ENCODE measurements at places on chromosomes 16 and 17.

- DNase-seq, result no peak
These were observed 57.8 kb upstream of the TMEM97 start for GRCh38 chr17:28261219-28261618.

DNA sequence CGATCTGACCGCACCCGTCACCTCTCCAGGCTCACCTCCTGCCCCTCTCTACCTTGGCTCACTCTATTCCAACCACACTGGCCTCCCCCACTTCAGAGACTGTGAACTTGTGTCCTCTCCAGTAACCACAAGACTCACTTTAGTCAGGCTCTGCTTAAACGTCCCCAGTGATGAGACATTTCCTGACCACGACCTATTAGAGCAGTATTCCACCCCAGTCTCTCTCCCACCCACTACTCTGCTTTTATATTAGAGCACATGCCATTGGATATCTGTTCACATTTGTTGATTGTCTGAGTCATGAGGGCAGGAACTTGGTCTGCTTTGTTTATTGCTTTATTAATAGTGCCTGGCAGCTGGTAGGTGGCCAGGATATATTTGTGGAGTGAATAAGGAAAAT is 20.1 kb downstream of the COX11 start:
- DNase-seq, result no peak

GRCh38 chr17:1617620-1618174 is 10.9 kb downstream of the SLC43A2 start:
- no peak for DNase-seq

GRCh38 chr17:80926591-80927250 is 64.9 kb upstream of the CHMP6 start:
- no peak for DNase-seq

DNA sequence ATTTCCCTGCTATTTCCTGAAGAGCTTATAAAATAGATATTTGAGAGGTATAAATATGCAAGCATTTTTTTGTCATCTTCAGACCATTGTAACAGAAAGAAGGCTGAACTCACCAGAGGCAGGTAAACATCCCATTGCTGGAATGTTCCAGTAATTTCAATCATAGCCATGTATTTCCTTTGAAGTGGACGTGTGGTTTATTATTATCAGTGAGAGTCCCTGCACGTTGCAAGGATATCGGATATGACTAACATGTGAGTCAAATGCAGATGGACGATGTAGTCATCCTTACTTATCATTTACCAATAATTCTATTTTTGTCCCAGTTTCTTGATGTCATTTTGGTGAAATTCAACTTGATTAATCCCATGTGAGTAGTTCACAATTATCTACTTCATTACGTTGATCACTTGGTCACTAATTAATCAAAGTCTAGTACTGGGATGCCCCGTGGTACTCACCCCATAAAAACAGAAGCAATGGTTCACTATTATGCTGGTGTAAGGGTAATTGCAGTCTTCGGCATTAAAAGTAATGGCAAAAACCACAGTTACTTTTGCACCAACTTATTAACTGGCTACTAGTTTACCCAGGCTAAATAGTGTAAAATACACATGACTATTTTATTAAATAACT is 89.5 kb downstream of the VAT1L start:
- no peak for DNase-seq

All from activated naive CD4-positive, alpha-beta T cell (primary cell).